ENCODE measurements at places on chromosomes 11 and 22.

- DNase-seq = no peak
Measured at GRCh38 chr11:72989727-72990126, 152.4 kb downstream of the FCHSD2 start.

DNA sequence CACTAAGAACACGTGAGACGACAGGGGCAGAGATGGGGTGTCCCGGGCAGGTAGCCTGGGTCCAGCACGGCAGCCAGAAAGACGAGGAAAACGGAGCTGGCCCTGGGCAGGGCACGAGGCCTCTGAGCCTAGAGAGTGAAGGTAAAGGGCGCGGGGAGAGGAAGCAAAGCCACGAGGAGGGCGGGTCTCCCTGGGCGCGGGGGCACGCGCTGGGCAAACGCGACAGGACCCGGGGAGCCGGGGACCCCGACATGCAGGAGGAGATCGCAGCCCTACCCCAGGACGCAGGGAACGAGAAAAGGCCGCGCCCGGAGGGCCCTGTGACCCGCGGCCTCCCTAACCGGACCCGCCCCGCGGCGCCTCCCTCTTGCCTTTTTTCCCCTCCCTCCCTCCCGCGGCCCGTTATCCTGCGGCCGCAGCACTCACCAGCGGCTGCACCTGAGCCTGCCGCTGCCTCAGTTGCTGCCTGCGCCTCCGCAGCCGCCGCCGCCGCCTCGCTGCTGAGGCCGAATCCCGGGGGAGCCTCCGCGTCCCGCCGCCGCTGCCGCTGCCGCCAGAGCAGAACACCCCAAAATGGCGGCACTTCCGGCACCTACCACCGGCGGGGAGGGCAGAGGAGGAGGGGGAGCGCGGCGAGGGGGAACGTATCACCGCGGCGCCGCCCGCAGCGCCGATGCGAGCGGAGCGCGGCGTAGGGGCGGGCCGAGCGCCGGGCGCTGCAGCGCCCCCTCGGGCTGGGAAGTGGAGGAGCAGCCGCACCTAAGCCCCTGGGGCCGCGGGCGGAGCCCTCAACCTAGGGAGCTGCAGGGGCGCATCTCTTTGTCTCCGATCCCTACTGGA lies at the start of gene CELF1:
Gene CELF1, minus strand, starts transcription at position 567 of the 840 bp plus-strand sequence. CDS start 53,609 bp downstream, outside the sequence.
- peak; percentile 48 for DNase-seq

DNA sequence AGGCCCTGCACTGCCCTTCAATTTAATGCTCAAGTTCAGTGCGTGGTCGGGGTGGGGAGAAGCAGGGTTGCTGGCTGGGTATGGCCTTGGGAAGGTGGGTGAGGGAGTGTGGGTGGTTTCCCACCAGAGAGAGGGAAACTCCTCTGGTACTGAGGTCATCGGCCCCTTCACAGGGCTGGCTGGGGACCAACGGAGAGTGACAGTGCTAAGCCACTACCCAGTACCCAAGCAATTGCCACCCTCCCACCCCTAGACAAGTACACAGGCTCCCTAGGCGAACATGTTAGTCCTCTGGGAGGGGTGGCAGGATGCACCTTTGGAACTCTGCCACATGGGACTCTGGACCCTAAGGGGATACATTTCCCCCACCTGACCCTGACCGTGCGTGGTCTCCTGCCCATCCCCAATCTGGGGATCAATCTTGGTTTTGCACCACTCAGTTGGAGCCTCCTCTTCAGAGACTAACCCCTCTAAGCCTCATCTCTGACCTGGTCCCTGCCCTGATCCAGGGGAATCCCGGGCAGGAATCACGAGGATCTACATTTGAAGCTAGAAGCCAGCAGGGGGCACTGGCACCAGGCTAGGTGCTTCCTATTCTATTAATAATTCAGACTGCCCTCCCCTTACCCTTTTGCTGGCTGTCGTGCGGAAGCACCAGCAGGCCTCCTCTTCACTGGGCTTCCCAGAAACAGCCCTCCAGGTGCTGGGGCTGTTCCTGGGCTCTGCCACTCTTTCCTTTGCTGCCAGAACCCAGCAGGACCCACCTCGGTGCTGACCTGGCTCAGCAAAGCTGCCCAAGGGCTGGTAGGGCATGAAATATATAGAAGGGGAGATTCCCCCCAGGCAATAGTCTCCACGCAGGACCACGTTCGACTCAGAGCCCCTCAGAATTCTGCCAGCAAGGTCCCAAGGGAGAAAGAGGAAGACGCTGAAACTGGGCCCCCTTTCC lies 377.7 kb downstream of the TENM4 start:
- no peak for DNase-seq

DNA sequence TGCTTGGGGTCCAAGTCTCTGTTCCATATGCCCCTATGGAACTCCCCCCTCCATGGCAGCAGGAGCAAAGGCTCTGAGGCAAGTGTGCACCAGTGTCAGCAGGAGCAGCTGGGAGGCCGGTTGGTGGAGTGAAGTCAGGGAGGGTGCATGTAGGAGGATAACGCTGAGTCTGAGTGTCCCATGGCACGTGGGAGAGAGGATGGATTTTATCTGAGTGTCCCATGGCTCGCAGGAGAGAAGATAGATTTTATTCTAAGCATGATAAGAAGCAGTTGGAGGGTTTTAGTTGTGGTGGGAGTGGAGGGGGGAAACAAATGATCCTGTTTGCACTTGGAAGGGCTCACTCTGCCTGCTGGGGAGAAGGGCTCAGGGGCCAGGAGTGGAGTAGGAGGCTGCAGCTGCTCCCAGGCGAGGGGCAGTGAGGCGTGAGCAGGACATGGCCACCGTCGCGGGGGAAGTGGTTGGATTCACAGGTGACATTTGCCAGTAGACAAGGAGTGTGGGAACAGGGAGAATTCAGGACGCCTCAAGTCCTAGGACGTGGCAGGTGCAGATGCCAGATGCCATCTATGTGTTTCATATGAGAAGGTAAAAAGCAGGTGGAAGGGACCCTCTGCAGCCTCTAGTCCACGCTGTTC lies 33.6 kb upstream of the PARVG start:
- no peak for DNase-seq

- no peak for DNase-seq
Measured at GRCh38 chr11:2137202-2138067, 1.8 kb downstream of the IGF2 start.

DNA sequence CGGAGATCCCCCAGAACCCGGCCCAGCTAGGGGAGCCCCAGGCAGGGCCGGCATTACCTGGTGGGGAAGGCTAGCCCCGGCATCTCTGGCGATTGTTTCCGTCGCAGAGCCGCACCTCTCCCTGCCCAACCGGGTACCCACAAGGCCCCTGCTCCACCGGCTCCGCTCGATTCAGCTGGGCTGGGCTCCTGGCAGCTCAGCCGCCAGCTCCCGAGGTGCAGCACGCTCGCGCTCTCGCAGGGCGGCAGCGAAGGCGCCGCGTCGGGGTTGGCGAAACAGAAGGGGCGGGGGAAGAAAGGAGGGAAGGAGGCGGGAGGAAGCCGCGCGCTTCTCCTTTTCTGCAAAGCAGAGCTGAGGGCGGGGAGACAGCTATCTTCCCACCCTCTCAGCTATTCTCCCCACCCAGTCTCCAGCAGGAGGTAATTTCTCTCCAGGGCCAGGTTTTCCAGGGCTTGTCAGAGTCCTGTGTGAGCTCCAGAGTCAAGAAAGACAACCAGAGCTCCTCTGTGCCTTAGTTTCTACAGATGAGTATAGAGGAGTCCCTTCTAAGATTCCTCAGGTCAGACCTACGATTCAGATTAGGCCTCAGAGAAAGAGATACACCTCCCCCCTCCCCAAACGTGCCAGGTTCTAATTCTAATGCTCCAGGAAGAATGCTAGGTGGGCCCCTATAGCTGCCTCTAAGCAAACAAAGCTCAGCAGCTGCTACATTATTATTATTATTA lies 62.0 kb downstream of the PAK1 start:
- peak; percentile 68 for DNase-seq

DNA sequence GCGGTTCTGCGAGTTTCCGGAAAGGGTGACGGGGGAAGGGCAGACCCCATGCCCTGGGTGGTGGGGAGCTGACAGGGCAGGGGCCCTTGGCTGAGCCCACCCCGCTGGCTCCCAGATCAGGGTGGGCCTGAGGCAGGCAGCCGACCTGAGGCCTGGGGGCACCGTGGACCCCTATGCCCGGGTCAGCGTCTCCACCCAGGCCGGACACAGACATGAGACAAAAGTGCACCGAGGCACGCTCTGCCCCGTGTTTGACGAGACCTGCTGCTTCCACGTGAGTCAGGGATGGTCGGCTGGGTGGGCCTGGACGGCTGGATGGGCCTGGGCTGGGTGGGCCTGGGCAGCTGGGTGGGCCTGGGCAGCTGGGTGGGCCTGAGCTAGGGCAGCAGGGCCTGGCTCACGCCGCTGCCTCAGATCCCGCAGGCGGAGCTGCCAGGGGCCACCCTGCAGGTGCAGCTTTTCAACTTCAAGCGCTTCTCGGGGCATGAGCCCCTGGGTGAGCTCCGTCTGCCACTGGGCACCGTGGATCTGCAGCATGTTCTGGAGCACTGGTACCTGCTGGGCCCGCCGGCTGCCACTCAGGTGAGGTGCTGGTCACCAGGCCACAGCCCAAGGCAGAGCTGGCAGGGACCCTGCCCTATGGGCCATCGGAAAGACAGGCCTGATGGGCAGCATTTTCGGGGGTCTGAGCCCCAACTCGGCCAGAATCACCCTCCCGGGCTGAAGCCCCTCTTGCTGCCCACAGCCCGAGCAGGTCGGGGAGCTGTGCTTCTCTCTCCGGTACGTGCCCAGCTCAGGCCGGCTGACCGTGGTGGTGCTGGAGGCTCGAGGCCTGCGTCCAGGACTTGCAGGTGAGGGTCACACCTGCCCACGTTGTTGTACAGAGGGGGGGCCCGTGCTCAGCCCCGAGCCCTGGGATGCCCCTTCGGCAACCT lies 1.5 kb downstream of the SYT8 start:
- DNase-seq = no peak

GRCh38 chr22:30372915-30373314 lies 14.3 kb downstream of the RNF215 start:
- peak; percentile 83 for DNase-seq

DNA sequence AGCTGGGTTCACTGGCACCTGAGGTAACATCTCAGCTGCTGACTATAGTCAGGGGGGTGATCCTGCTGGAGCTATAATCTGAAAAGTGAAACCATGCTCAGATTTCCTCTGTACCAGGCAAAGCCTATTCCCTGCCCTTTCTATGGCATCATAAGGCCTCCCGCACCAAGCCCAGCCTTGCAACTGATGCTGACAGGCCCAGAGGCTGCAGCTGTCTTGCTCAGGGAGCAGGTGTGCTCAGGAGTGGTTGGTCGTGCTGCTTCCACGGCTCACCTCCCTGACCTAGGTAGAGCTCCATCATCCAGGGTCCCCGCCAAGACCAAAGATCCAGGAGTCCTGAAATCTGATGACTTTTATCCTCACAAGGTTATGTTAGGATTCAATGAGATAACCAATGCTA lies 121.7 kb downstream of the FEZ1 start:
- no peak for DNase-seq

DNA sequence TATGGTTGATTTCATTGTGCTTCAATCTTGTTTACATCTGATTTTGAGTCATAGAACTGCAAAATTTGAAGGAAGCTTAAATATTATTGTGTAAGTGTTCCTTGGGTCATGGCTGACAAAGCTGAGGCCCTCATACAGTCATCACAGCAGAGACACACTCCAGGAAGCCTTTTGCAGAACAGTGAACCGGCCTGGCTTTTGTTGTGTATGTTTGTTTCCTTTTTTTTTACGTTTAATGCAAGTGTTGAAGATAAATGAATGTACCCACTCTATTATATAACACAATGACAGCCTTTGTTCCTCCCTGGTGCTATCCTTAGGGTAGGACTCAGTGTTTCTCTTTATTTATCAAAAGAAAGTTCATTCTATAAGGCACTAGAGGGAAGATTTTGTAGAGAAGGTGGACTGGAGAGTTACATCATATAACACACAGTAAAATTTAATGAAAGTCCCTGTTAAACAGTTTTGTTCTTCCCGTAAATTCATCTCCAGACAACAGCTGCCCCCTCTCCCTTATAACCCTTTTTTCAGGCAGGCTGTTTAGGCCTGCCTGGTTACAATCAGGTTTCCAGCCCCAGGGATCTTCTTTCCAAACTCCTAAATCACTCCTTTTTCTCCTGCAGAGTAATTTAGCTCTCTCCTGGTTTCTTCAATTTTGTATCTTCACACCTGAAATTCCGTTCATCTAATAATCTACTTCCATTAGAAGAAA lies 34.3 kb upstream of the CSTF3 start:
- DNase-seq = no peak

DNA sequence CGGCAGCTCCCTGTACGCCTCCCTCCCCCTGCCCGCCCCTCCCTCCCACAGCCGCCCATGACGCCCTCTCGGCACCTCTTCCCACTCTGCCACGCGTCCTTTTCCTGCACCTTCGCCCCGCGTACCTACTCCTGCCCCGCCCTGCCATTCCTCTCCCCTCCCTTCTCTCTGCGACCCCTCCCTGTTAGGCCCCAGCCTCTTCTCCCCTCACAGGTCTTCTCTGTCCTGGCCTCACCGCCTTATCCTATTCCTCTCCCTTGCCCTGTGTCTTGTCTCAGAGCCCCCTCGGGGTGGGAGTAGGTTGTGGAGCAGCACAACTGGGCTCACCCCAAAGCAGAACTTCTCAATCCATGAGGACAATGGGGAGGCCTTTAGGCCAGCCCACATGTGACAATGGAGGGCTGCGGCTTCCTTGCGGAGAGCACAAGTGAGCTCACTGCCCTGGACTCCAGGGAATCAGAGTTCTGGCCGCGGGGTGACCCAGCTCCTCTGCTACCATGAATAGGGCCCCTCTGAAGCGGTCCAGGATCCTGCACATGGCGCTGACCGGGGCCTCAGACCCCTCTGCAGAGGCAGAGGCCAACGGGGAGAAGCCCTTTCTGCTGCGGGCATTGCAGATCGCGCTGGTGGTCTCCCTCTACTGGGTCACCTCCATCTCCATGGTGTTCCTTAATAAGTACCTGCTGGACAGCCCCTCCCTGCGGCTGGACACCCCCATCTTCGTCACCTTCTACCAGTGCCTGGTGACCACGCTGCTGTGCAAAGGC lies 539 bp downstream of the SLC35C1 start:
- no peak for DNase-seq

- DNase-seq = no peak
Measured at GRCh38 chr11:86673872-86674750, 1.7 kb upstream of the ME3 start.

- DNase-seq = no peak
Measured at GRCh38 chr22:26134654-26135330, 34.5 kb upstream of the SEZ6L start.

- DNase-seq = no peak
Measured at GRCh38 chr11:68016161-68016903, 6.2 kb downstream of the ALDH3B1 start.

DNA sequence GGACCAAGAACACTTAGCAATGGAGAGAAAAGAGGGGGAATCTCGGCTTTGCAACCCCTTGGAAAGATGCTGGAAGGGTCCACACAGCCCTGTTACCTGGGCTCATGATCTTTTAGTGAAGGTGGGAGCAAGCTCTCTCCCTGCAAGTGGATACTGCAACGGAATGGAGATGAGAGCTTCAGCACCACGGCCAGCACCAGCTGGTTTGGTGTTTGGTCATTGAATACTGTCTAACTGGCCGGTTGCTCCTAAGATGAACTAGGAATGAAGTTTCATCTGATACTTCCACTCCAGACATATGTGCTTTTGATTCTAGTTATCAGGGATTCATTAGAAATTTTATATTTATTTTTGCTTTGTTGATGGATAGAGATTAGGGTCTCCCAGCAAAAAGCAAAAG lies 16.3 kb downstream of the HTR3A start:
- no peak for DNase-seq

Data from GF-D8 (cell line).